Stimulated activated CD8-positive, alpha-beta memory T cell treated with anti-CD3 and anti-CD28 coated beads, Interleukin-4, amount 100 ng/mL, for 4 hours (primary cell): ENCODE measurements at places on chromosomes 5 and 9.

DNA sequence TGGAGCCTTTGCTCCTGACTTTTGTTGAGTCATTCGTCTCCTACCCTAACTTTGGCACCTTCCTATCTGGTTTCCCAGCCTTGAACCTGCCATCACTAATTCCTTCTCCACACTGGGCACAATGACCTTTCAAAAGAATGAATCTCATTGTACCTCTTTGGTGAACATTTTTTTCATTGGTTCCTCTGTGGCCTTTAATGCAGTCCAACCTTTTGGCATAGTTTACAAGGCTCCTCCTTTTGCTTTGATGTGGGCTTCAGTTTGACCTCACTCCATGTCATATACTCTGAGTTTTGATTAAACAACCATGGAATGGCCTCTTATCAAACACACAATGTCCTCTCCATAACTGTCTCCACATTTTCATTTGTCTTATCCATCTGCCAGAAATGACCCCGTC, 14.5 kb upstream of the ROPN1L start:
- DNase-seq: no peak

GRCh38 chr5:85972539-85972938, 645.2 kb upstream of the COX7C start:
- no peak for DNase-seq

GRCh38 chr5:65766175-65766574, 44.2 kb downstream of the NLN start:
- DNase-seq: no peak

- no peak for DNase-seq
These were observed 106.3 kb upstream of the SPOCK1 start for GRCh38 chr5:137605411-137605810.

GRCh38 chr5:145829708-145830361, 5.3 kb downstream of the PRELID2 start:
- no peak for DNase-seq

DNA sequence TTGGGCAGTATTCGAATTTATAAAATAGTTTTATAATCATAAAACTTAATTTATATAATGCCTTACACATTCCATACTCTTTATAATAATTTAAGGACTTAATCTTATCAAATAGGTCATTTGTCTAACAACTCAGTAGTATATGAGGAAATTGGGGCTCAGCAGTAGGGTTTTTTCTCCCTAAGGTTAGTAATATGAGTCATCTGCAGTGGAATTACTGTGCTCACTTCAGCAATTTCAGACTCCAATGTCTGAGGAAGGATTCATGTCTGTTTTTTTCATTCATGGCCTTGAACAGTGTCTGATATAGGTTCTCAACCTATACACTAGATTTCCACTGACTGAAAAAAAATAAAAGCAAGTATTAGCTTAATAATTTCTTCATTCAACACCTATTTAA, 7.4 kb downstream of the DMRTA1 start:
- DNase-seq: no peak

GRCh38 chr9:76691517-76692313, 72.5 kb upstream of the PCA3 start:
- DNase-seq: no peak

- no peak for DNase-seq
These were observed 289.9 kb upstream of the SMC2 start for GRCh38 chr9:103804077-103804735.

- no peak for DNase-seq
These were observed 64.6 kb downstream of the ELOVL7 start for GRCh38 chr5:60779466-60779865.

GRCh38 chr9:133619791-133620190, 10.6 kb upstream of the FAM163B start:
- peak; percentile 32 for DNase-seq

GRCh38 chr5:130520211-130520610, 615.9 kb downstream of the CHSY3 start:
- no peak for DNase-seq

GRCh38 chr5:172644711-172645110, 3.6 kb downstream of the NEURL1B start:
- no peak for DNase-seq

GRCh38 chr5:171700318-171700912, 85.2 kb upstream of the SMIM23 start:
- DNase-seq: no peak

GRCh38 chr9:84778570-84778969, 109.0 kb downstream of the NTRK2 start:
- DNase-seq: no peak

GRCh38 chr9:135992486-135993408, 31.6 kb upstream of the UBAC1 start:
- no peak for DNase-seq

- DNase-seq: no peak
These were observed 155.1 kb downstream of the MAT2B start for GRCh38 chr5:163660486-163660885.

DNA sequence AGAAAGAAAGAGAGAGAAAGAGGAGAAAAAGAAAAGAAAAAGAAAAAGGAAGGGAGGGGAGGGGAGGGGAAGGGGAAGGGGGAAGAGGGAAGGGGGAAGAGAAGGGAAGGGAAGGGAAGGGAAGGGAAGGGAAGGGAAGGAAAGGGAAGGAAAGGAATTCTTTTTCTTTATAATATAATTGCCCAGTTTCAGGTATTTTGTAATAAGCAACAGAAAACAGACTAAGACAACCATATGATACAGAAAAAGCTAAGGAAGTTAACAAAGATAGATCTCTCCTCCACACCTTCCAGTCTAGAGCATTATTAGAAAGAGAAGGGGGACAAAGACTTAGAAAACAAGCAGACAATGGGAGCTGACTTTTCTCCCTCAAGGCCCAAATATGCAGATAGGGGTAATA, 31.0 kb downstream of the MEIKIN start:
- DNase-seq: no peak

DNA sequence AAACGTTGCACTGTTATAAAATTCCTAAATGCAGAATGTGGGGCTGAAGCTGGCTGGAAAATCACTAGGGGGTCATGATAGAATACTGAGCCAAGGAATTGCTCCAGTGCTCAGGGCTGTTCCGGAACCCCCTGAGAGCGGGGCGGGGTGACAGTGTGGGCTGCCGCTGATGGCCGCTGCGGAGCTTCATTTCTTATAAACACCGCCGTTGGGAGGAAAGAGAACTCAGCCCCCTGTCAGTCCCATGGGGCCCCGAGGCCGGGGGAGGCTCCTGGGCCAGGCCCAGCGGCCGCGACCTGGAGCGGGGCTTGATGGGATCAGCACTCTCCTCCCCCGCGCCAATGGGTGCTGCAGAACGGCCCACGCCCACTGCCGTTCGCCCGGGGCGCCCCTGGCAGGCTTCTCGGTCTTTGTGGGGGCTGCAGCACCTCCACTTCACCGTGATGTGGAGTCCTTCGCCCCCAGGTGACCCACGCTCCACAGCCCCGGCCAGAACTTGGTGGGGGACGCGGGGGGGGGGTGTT, 5.2 kb upstream of the IRF1 start:
- peak; percentile 54 for DNase-seq

GRCh38 chr5:59285300-59286016, 608.1 kb downstream of the PDE4D start:
- no peak for DNase-seq

DNA sequence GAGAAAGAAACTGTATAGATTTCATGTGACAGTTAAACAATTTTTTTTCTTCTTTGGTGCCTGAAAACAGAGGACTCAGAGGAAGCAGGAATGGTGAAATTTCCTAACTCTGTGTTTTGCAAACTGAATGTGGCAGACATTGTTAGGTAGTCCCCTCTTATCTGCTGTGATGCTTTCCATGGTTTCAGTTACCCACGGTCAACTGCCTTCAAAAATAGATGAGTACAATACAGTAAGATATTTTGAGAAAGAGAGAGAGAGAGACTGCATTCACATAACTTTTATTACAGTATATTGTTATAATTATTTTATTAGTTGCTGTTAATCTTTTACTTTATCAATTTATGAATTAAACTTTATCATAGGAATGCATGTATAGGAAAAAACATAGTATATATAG, 627.2 kb downstream of the CCDC171 start:
- DNase-seq: no peak

- DNase-seq: no peak
These were observed 285.0 kb downstream of the EFNA5 start for GRCh38 chr5:107385708-107386107.

DNA sequence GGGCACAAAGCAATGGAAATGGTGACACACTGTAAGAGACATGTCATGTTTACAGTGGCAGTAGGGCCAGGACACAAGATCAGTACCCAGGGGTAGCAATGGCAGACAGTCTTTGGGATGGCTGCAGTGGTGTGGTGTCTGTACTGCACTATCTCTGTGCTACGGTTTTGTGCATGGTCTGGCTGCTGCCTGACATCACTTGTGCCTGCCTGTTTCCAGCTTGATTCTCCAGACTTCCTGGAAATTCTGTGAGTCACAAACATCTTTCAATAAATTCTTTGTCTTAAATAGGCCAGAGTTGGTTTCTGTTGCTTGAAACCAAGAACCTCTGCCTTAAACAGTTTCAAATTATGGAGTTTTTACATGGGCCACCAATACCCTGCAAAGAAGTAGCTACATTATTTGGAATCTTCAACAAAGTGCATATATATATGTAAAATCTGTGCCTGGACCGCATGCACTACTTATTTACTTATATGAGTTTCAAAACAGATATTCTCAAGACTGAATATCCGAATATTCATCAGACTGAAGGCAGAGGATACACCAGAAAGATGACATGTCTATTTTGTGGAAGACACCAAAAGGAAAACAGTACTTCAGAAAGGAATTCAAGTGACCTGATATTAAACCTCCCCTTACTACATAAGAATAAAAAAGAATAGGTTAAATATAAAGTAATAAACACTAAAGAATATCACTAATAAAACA, 188.1 kb downstream of the RFX3 start:
- DNase-seq: no peak

DNA sequence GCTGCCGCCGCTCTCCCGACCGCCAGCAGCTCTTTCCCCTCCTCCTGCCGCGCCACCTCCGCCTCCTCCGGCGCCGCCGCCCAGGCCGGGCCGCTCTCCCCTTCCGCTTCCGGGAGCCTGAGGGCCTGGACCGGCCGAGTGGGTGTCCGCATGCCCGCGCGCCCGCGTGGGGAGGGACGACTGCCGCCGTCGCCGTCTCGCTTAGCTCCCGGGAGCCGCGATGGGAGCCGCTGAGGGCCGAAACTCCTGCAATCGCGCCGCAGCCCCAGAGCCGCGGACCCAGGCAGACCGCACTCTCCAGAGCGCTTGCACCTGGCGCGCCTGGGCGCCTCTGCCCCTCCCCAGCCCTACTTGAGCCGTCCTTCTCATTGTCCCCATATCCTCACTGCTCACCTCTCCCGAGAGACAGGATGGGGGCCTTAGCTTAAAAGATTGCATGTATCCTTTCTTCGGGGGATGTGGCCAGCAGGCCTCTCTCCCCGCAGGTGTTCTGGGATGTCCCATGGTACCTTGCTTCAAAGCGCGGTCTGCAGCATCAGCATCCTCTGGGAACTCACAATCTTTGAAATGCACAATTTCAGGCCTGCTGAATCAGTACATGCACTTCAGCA, at the start of gene ZDHHC21:
TSS of gene ZDHHC21 (minus strand) at position 182 of the 611 bp plus-strand sequence. CDS start 19,092 bp downstream, outside the sequence.
- DNase-seq: peak; percentile 38

GRCh38 chr5:145028626-145029025, 806.5 kb downstream of the PRELID2 start:
- no peak for DNase-seq
